ENCODE measurements at places on chromosomes 5 and 9. TPM values are rescaled to one million over a fixed set of nuclear protein-coding genes. Genes with fewer than 3 reads are reported as not detected.

Gene LCN10
- 1.1 TPM for total RNA-seq

Gene GAS1
- total RNA-seq: 0.14 TPM

Gene DCP2
- total RNA-seq: 78.8 TPM

Gene CDX1
- total RNA-seq: not detected

Gene FOXD4L3
- not detected for total RNA-seq

Gene CARTPT
- not detected for total RNA-seq

Gene SMIM27
- 15.6 TPM for total RNA-seq

Gene NR2F1-AS1
- total RNA-seq: not detected

Gene HTR4
- not detected for total RNA-seq

Gene PLAC8L1
- 0.57 TPM for total RNA-seq

Gene GLT6D1
- total RNA-seq: not detected

Gene UBE2QL1
- 0.77 TPM for total RNA-seq

Gene TAF1L
- not detected for total RNA-seq

Gene ATOSB
- 3.7 TPM for total RNA-seq

Gene LVRN
- total RNA-seq: not detected

Gene SURF4
- total RNA-seq: 240 TPM

Gene CDHR2
- 0.45 TPM for total RNA-seq

Gene PCDHB5
- total RNA-seq: not detected

Gene PDGFRB
- total RNA-seq: 0.62 TPM

Gene ANKRD55
- 1.0 TPM for total RNA-seq

Gene MYOT
- total RNA-seq: not detected

Gene WDR31
- total RNA-seq: 2.7 TPM

Gene PHF24
- total RNA-seq: 0.57 TPM

Gene PCDHA9
- total RNA-seq: not detected

Gene GIN1
- 7.5 TPM for total RNA-seq

Gene DMRT2
- 0.21 TPM for total RNA-seq

Gene LHX3
- total RNA-seq: not detected

Gene GRIA1
- total RNA-seq: not detected

Gene PTTG1
- total RNA-seq: 88.9 TPM

Gene GOLGA1
- 17.3 TPM for total RNA-seq

Gene PRUNE2
- total RNA-seq: 0.50 TPM

Gene CAVIN4
- 0.19 TPM for total RNA-seq

Gene MORN5
- not detected for total RNA-seq

Gene MYMK
- not detected for total RNA-seq

Gene GRXCR2
- total RNA-seq: not detected

Gene TAL2
- not detected for total RNA-seq

Gene TRAF1
- 164 TPM for total RNA-seq

Gene PCDHGA12
- total RNA-seq: 0.12 TPM

Gene TLX3
- not detected for total RNA-seq

Gene PELO
- 21.2 TPM for total RNA-seq

Gene IL9
- not detected for total RNA-seq

Gene SV2C
- not detected for total RNA-seq

Gene SLC36A2
- not detected for total RNA-seq

Gene FBP1
- not detected for total RNA-seq

Gene PCDHGA1
- total RNA-seq: 0.09 TPM

Gene PCDHB6
- not detected for total RNA-seq

Gene PCDHB14
- not detected for total RNA-seq

Gene AHRR
- total RNA-seq: 25.8 TPM

Gene ASTN2
- 3.1 TPM for total RNA-seq

Gene MACIR
- total RNA-seq: 13.3 TPM

Gene GFPT2
- not detected for total RNA-seq

Gene ENHO
- total RNA-seq: not detected

Gene CLIC3
- not detected for total RNA-seq

Gene PIP5K1B
- 56.6 TPM for total RNA-seq

Gene PRELID1
- 257 TPM for total RNA-seq

Measured in activated CD4-positive, alpha-beta T cell treated with anti-CD3 and anti-CD28 coated beads, Interleukin-2, amount 10 ng/mL, durations not matched to agents 24 days and 14 days (primary cell).